Fibroblast of skin of right quadriceps (primary cell): ENCODE measurements at places on chromosomes 4 and X.

DNA sequence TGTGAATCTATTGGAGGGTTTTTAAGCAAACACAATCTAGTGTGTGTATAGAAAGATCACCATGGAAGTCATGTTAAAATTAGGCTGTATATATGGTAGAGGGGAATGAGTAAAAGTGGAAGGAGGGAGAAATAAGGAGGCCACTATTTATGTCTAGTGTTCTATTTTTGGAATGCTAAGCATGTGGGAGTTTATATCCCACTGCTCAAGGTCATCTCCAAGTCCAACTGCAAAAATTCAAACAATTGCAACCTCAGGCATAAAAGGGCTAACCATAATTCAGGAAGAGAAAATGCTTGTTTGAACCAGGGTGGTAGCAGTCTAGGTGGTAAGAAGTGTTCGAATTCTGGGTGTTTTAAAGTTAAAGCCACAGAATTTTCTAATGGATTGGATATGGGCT, 39.2 kb downstream of the SERPINA7 start:
- no peak for DNase-seq

DNA sequence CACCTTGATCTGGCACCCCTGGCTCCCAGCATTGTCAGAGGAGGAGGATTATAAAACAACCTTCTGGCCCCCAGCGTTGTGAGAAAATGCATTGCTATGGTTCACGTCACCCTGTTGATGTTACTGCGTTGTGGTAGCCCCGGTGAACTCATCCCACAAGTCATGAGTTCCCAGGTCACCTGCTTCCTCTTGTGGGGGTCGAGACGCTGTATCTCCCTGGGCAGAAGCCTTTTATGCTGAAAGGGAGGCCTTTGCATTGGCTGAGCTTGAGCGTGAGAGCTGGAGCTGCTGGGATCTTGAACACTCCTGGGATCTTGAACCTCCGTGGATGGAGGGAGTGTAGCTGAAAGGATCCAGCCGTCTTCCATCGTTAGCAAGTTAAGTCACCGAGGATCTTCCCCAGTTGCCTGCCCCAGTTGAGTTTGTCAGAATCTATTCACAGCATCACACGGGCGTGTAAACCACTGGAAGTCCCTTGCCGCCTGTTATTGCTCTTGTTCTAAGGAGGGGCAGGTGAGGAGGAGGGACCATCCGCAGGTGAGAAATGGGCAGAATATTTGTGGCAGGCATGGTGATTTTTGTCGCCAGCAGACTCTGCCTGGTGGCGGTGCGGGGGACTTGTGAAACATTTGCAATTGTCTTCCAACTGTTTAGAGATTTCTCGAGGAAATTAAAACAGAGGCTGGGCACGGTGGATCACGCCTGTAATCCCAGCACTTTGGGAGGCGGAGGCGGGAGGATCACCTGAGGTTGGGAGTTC, 299.9 kb downstream of the ASMT start:
- DNase-seq: no peak

DNA sequence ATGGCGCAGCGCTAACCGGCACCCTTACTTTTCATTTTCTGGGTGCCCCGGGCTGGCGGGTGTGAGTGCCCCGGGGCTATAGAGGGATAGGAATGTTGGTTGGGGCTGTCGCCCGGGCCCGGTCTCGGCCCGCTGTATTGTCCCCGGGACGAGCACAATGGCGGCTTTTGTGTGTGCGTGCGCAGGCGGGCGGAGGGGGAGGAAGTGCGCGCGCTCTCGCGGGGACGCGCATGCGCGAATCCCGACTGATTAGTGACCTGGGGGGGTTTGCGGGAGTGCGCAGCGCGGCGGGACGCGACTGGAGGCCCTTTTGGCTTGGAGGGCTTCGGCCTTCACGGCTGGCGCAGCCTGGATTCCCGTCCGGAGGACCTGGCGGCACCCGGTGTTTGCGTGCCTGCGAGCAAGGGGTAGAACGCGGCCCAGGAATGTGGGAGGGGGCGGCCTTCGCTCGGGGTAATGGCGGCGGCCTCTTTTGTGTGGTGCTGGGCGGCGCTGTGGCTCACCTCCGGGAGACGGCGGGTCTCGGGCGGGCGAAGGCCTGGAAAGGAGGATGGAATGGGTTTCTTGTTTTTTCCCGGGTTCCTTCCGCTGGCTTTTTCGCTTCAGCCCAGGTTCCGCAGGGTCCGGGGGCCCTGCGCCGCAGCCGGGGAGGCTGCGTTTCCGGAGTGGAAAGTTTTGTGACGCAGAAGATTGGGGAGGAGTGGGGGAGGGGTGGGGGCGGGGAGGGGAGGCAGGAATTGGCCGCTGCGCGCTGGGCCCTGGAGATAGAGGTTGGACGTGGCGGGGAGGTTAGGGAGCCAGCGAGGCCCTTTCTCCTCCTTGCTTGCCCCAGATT, 618 bp downstream of the DDX3X start:
- peak; percentile 64 for DNase-seq

GRCh38 chr4:153782581-153782980, 6.3 kb downstream of the SFRP2 start:
- DNase-seq: no peak

- no peak for DNase-seq
Observed at GRCh38 chrX:154541589-154541895, 5.1 kb downstream of the G6PD start.

GRCh38 chr4:181219783-181220416, 1023.3 kb upstream of the TENM3 start:
- DNase-seq: no peak

GRCh38 chr4:24655971-24656370, 71.6 kb upstream of the DHX15 start:
- no peak for DNase-seq

- no peak for DNase-seq
Observed at GRCh38 chr4:13829457-13829856, 201.9 kb upstream of the BOD1L1 start.

DNA sequence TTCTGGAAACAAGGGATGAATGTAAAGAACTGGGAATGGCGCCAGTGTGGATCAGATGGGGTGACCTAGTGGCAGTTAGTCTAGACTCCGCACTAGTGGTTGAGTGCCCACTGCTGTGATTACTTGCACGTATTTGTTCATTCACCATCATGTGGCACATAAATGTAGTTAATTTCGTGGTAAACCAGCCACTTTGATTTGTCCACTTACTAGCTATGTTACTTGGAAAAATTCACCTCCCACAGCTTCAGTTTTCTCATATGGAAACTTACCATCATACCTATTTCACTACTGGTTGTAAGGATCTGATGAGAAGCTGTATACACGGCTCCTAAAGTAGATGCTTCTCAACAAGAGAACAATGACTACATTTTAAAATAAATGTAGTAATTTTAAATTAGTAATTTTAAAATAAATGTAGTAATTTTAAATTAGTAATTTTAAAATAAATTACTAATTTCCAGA, 394 bp upstream of the DYNLT3 start:
- no peak for DNase-seq

- no peak for DNase-seq
Observed at GRCh38 chr4:16926214-16926613, 27.8 kb upstream of the LDB2 start.

DNA sequence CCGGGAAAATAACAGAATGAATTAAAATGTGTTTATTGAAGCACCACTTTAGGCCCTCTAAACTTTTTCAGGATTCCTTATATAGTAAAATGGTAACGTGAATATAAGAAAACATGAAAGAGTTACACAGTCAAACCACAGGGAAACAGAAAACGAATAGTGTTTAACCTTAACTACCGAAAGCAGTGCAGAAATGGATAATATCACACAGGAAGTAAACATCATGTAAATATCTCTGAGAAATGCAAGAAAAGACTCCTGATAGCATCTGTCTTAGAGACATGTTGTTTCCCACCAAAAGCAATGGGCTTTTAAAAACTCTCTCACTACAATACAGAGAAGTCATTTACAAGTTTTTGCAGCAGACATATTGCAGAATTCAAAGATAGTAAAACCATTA, 323.9 kb upstream of the CXXC4 start:
- no peak for DNase-seq

GRCh38 chrX:72358313-72358712, 52.6 kb upstream of the CITED1 start:
- peak; percentile 6 for DNase-seq

GRCh38 chrX:24097741-24098260, 43.0 kb downstream of the EIF2S3 start:
- no peak for DNase-seq
